ENCODE measurements at places on chromosomes 7 and 10. TPM values are rescaled to one million over a fixed set of nuclear protein-coding genes. Genes with fewer than 3 reads are reported as not detected.

Gene NEUROG3
- not detected for polyA plus RNA-seq

- no peak for DNase-seq
Measured at GRCh38 chr10:12438919-12439692, 89.8 kb downstream of the CAMK1D start.

DNA sequence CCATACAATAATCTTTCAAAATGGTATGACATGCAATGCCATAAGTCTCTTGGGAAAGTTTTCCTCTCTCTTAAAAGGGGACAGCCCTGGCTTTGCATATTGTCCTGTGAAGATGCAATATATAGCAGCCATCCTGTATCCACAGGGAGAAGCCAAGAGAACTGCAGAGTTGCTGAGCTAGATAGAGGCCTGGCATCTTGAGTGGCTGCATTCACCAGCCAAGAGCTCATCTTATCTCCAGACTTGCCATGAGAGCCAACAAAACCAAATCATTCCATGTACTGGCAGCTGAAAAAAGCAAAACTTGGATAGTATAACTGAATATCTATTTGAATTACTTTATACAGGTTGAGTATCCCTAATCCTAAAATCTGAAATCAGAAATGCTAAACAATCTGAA is 348.8 kb downstream of the CALN1 start:
- no peak for DNase-seq

Gene VSTM4
- polyA plus RNA-seq: 15.7 TPM

GRCh38 chr7:130127821-130128317 is 57.5 kb downstream of the KLHDC10 start:
- no peak for DNase-seq

Gene OR2A42
- polyA plus RNA-seq: 2.0 TPM

GRCh38 chr10:30037620-30038336 is 21.6 kb downstream of the JCAD start:
- DNase-seq: no peak

- DNase-seq: no peak
Measured at GRCh38 chr7:96663871-96664445, 45.7 kb downstream of the SEM1 start.

Measured in left renal pelvis (tissue), 4 donors.